ENCODE measurements at places on chromosomes 2 and 18.
A peak's percentile ranks its signal among the peaks of the same experiment; 100 is the strongest.

DNA sequence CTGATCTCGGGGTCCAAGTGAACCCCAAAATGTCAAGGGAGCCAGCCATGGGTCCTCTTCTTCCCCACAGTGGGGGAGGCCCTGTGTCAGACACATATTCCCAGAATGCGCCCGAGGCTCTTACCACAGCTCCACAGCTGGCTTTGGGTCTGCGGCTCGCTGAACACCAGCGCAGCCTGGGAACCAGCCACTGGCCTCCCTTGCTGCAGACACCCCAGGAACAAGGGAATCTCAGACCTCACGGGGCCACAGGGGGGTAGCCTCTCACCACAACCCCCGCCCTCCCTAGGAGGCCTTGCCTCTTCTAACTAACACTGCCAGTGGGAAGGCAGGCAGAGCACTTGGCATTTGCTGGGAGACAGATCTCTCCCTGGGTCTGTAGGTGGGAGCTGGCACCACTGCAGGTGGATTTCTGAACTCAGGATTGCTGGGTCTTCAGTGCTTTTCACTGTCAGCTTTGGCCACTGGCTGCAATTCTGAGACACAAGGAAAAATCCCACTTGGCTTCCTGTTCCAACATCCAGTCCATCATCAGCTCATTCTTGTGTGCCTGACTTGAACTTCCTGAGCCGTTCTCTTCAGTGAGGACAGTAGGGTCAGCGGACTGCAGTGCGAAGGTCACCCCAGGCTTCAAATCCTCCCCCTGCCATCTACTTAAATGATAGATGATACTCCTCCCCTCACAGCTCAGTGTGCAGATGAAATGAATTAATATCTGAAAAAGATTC is 128.7 kb downstream of the CAPN13 start:
- DNase-seq = no peak

DNA sequence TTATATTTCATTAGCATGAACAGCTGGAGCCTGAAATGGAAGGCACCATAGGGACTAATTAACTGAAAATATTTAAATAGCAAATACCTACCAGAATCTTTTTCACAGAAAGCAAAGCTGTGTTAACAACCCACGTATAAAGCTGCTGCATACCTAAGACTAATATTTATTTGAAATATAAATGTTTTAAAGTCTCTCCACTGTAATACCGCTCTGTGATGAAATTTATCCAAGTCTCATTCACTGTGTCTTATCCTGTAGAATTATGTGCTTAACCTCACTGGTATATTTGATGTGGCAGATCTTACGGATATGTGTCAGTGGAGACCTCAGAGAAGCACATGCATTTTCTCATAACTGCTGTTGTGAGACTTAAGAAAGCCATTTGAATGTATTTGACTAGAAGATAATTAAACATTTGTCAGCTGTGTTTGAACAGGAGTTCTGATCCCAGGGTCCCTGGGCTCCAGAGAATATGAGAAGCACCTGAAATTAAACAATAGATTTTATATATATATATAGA is 373.3 kb downstream of the ZNF804A start:
- DNase-seq = no peak

DNA sequence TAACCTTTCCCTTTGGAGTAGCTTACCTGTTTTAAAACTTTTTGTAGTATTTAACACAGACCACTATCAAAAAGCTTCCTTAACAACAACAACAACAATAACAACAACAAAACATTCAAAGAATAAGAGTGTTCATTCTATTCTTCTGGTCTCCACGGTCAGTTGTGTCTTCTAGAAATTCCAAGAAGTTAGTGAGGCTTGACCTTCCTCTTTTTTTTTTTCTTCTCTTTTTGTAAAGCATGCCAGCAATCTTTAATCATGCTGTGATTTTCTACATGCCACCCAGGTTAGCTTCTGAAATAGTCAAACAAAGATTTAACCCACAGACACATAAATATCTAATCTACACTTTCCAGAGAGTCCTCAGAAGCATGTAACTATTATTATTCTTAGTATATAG is 28.4 kb upstream of the KLHL14 start:
- DNase-seq = no peak

DNA sequence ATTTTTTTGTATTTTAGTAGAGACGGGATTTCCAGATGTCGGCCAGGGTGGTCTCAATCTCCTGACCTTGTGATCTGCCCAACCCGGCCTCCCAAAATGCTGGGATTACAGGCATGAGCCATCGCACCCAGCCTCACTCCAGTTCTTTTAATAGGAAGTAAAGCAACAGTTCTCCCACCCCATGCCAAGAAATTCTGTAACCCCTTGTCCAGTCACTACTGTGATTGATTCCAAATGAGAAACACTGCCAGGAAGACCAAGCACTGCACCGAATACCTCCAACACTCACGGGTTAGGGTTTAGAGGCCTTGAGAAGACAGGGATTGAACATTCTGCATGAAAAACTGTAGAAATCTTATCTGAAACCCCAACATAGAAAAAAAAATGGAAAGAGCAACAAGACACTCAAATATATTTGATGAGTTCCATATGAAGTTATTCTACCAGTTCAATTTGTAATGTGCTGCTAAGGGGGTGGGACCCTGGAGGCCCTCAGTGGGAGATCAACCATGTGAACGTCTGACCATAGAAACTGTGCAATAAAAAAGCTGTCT is 48.2 kb upstream of the BIN1 start:
- no peak for DNase-seq

- no peak for DNase-seq
Measured at GRCh38 chr2:144465749-144466148, 54.2 kb downstream of the ZEB2 start.

DNA sequence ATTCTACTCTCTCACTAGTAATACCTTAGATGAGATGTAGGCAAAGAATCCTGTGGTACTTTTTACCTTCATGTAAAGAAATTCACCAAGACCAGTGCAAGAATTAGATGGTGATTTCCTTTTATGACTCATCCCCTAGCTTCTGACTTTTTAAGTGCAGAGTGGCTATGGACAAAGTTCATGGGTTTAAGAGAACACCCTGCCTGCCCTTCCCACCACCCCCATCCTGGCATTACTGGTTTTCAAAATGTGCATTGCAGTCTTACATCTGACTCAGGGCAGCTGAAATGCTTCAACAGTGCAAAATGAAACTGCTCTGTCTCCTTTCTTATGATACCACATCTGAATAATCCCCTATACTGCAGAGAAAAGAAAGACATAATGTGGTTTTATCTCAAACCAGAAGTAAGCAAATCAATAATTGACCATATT is 22.6 kb downstream of the MAIP1 start:
- no peak for DNase-seq

GRCh38 chr2:25674077-25674362 is 643 bp upstream of the DTNB start:
- no peak for DNase-seq

- no peak for DNase-seq
Measured at GRCh38 chr2:148546270-148546669, 98.3 kb upstream of the EPC2 start.

- DNase-seq = peak; percentile 57
Measured at GRCh38 chr2:239824046-239824694, 201.0 kb downstream of the NDUFA10 start.

GRCh38 chr2:189763908-189764661 is 1.5 kb upstream of the OSGEPL1 start:
- DNase-seq = no peak

- no peak for DNase-seq
Measured at GRCh38 chr2:70069049-70069448, 18.2 kb upstream of the PCBP1 start.

DNA sequence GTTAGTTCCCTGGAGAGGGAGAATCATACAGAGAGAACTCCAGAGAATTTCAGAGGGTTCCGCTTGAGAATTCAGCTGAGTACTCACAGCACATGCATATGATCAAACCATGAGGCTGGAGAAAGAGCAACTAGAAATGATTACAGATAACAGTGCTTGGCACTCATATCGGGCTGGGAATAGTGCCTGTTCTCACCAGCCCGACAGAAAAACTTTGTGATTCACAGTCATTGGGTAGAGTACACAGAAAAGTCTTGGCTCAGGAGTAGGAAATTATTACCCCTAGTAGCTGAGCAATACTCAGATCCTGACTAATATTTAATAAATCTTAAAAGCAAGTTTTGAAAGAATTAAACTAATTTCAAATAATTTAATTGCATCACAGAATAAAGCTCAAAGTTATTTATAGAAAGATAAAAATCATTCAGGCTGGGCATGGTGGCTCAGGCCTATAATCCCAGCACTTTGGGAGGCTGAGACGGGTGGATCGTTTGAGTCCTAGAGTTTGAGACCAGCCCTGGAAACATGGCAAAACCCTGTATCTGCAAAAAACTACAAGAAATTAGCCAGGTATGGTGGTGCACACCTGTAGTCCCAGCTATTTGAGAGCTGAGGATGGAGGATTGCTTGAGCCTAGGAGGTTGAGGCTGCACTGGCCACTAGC is 6.8 kb downstream of the WDPCP start:
- DNase-seq = no peak

DNA sequence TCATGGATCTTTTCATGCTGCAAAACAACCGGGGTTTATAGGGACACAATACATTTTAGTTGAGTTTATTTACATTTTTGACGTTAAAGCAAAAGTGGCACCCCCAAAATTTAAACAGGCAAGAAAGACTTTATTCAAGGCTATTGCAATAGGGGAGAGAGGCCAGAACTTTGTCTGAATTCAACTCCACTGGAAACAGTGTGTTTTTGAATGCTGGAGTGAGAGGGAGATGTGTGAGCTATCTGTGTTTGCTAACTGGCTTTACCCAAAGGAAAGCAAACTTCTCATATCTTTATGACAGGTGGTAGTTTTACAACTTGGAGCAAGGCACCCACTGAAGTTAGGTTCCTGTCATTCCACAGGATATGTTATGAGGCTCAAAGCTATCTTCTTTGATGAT is 207.4 kb downstream of the AGPS start:
- DNase-seq = no peak

GRCh38 chr2:232075080-232075479 is 113.6 kb downstream of the DIS3L2 start:
- DNase-seq = no peak

DNA sequence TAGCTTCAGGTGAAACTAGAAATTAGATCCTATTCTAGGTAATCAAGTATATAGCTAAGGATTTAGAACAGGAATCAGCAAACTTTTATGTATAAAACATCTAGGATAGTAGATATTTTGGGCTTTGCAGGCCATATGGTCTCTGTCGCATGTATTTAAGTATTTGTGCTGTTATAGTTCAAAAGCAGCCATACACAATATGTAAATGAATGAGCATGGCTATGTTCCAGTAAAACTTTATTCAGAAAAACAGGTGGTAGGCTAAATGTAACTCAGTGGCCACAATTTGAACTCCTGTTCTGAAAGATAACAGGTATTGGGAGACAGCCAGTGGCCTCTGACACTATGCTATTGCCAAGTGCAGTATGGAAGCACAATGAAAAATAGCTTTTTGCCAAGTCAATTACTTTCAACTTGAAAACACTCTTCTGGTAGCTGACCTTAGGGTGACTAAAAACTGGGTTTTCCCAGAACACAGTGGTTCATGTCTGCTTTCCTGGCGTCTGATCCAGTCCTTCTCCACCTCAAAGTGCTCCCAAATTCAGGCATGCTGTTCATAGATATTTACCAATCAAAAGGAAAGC is 304.7 kb upstream of the SYT4 start:
- no peak for DNase-seq

- no peak for DNase-seq
Measured at GRCh38 chr2:150271952-150272802, 215.3 kb downstream of the RND3 start.

DNA sequence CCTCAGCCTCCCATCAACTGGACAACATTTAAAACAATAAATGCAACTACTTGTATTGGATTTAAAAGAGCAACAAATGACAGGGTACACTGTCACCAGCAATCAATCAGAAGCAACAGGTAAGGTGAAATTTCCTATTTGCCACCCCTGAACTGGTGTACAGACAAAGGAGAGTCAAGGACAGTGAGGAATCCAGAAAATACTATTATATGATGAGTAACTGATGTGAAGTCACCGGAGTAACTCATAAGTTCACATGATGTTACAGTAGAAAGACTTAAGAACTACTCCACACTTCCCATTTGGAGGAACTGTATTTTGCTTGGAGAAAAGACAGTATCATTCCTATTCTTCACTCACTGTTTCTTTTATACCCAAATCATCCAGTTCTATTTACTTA is 4.1 kb upstream of the STAT1 start:
- DNase-seq = no peak

- DNase-seq = no peak
Measured at GRCh38 chr2:203490391-203490790, 44.7 kb downstream of the RAPH1 start.

- no peak for DNase-seq
Measured at GRCh38 chr2:128982001-128982400, 663.3 kb upstream of the HS6ST1 start.

DNA sequence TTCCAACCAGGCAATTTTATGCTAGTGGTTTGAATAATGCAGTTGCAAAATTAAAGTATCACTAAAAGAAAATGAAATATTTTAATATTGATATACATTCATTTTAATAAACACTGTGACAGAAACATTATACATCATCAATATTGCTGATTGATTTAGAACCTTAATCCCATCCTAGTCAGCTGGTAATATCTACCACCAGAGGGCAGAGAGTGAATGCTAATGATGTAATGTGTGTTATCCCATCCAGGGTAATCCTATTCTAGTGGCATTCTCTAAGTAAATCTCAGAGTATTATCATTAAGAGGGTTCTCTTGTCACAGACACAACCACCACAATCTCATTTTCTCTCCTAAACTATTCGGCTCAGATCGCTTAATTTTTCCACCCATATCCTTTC is 477.4 kb downstream of the CPS1 start:
- peak; percentile 32 for DNase-seq

DNA sequence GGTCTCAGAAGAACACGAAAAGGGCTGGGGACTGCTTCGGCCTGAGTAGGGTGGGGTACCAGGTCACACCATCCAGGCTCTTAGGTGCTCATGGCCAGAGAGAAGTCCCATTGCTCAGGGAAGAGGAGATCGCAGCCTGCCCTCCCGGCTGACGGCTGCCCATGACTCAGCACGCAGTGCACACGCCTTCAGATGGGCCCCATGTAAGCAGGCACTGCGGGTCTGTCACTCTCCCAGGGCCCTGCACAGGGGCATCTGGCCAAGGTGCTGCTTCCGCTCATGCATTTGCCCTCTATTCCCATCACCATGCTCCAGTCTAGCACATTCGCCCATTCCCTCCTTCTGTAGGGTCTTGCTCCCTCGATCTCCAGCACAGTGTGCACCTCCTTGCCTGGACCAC is 34.7 kb downstream of the SFXN5 start:
- no peak for DNase-seq

GRCh38 chr2:19833978-19834377 is 67.8 kb downstream of the TTC32 start:
- DNase-seq = no peak
